ENCODE measurements at places on chromosomes 5 and 9.

DNA sequence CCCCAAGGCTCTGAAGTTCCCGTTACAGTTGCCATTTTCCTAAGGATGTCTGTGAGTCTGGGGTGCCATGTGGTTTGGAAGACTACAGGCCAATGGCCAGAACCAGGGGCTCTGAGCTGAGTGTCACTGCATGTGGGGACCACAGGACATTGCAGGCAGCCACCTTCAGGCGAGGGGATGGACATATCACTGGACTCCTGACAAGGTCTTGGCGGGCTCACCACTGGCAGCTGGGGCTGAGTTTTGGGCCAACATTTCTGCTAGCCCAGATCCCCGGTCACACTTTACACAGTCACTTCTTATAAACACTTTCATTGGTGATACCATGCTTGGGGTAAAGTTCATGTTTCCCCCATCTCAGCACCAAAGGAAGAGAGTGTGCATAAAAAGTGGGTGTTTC lies 109.8 kb downstream of the RASGRF2 start:
- no peak for DNase-seq

DNA sequence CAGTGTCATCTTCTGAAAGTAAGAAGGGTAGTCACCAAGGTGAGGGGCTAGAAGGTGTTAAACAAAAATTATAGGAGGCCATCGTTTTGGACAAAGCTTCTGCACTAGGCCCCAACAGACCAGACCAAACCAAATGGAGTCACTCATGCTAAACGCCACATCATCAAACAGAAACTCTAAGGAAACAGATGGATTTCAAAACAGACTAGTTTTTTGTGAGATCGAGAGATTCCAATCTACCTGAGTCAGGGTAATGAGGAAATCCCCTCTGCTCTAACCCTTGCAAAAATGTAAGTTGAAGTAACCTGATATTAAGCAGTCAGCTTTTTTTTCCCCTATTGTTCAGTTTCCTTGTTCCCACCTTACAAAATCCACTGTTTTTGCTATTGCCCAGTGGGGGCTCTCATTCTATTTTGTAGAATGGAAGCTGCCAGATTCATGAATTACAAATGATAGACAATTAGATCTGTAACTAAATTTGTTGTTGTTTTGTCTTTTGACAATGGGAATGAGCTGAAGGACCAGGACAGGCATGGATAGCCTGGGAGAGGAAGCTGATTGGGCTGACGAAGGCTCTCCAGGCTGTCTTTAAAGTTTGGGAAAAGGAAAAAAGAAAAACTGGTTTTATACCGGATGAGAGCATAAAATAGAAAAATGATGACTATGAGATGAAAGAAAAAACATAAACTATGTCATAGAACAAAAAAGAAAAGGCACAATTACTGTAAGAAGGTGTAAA lies 94.7 kb upstream of the ADAMTSL1 start:
- no peak for DNase-seq

- no peak for DNase-seq
Observed at GRCh38 chr9:135448663-135449100, 30.9 kb upstream of the PPP1R26 start.

- DNase-seq: no peak
Observed at GRCh38 chr9:22423566-22423965, 23.1 kb upstream of the DMRTA1 start.

DNA sequence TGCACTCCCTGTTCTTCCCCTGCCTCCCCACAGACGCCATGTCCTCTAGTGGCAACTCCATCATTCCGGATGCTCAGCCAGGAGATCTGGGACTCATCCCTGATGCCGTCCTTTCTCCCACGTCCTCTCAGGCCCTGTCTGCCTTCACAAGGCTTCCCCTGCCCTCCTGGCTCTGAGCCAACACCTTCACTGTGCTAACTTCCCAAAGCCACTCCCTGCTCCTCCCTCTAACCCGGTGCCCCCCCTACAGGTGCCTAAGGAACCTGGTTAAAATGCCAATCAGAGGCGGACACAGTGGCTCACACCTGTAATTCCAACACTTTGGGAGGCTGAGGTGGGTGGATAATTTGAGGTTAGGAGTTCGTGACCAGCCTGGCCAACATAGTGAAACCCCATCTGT lies 67.6 kb downstream of the LMX1B start:
- DNase-seq: no peak

- no peak for DNase-seq
Observed at GRCh38 chr5:156363861-156364260, 36.9 kb downstream of the SGCD start.

GRCh38 chr9:123684393-123685149 lies 245.4 kb downstream of the DENND1A start:
- no peak for DNase-seq

DNA sequence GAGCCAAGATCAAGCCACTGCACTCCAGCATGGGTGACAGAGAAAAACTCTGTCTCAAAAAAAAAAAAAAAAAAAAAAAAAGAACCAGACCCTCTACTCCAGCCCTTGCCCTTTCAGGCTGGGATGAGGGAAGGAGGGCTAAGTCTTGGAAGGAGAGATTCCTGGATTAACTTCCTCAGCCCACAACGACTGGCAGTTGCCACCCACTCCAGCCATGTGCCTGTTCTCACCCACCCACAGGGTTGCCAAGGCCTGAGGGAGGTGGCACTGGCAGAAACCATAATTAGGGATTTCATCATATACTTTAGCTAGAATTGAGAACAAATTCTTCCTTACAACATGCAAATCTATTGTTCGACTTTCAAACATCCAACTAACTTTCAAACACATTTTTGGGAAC lies 87.8 kb upstream of the SLC30A5 start:
- no peak for DNase-seq

Data from activated CD4-positive, alpha-beta T cell treated with anti-CD3 and anti-CD28 coated beads, Interleukin-2, amount 10 ng/mL, durations not matched to agents 7 days and 5 days (primary cell).